Astrocyte of the cerebellum (primary cell): ENCODE measurements at places on chromosomes 4 and X.
A peak's percentile ranks its signal among the peaks of the same experiment; 100 is the strongest.

GRCh38 chr4:181289198-181289597, 954.0 kb upstream of the TENM3 start:
- DNase-seq, result no peak

DNA sequence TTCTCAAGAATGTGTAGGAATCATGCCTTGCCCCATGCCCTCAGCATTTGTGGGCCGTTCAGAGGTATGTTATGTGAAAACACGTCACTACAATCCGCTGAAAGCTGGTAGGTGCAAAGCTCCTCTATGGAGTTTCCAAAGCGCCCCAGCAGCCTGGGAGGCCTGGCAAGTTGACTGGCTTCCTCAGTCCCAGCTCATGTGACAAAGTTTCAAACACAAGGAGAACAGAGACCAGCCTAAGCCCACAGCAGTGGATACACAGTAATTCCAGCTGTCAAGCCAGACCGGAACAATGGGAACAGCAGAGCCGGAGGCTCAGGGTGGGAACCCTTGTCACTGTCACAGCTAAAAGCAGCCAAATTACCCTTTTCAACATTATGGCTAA, 33.5 kb downstream of the NAT8L start:
- DNase-seq, result no peak

- peak; percentile 79 for DNase-seq
Observed at GRCh38 chrX:107710617-107711391, 64.8 kb downstream of the TSC22D3 start.

GRCh38 chr4:159416073-159416472, 313.2 kb downstream of the RAPGEF2 start:
- DNase-seq, result no peak

- no peak for DNase-seq
Observed at GRCh38 chrX:69257499-69258127, 92.4 kb upstream of the PJA1 start.

DNA sequence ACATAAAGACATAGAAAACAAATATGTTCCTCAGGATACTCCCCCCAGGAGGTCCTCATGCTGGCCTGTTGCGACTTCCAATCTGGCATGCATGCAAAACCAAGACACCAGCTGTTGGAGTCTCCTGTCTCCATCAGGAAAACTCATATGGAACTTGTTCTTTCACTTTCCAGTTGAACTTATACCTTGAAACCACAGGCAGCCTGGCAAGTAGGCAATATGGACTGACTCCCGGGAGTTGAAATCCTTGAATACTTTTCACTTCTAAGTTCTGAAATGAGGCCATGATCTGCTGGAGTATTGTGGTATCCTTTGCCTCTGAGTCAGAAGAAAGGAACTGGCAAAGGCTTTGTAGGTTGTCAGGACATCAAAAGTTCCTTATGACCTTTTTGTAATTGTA, 444.2 kb downstream of the IDS start:
- DNase-seq, result peak; percentile 90

DNA sequence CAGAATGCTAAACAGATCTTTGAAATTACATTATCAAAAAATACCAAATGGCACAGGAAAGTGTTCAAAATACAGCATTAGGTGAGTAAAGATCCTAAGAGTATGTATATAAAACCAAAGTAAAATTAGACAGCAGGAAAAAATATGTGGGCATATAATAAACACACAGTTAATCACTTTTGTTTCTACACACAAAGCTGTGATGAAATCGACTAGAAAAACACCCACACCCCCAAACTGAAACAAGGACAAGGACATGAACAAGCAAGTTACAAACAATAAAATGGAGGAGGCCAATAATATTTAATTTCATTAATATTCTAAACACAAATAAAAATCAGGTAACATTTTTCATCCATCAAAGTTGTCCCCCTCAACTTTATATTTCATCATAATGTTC, 143.2 kb downstream of the FRYL start:
- no peak for DNase-seq

DNA sequence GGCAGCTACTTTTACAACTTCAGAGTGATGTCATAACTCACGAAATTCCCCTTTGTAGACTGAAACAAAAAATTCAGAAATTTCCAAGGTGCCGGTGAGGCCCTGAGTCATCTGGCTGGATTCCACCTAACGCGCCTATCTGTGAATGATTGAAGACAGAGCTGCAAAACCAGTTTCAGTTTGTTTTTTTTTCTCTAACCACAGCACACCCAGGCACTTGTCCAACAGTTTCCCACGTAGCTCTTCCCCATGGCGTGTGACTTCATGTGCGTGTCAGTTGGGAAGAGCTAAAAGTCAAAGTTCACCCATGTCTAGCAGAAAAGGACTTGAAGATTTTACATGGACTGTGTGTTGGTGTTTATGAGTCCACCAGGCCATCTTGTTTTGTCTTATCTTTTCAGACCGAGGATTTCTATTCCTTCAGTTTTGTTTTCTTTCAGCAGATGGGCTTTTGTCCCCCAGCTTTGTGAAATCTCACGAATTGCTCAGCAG, 16.4 kb downstream of the TCEANC start:
- DNase-seq, result peak; percentile 95

- no peak for DNase-seq
Observed at GRCh38 chr4:184442314-184442635, 32.1 kb downstream of the IRF2 start.
